Mucosa of gallbladder (tissue), 1 donor: ENCODE measurements at places on chromosomes 2 and 18. TPM values are rescaled to one million over a fixed set of nuclear protein-coding genes. Genes with fewer than 3 reads are reported as not detected.

Gene GPR75
- 2.2 TPM for total RNA-seq

Gene HOXD10
- not detected for total RNA-seq

Gene GTF3C2
- total RNA-seq: 49.5 TPM

DNA sequence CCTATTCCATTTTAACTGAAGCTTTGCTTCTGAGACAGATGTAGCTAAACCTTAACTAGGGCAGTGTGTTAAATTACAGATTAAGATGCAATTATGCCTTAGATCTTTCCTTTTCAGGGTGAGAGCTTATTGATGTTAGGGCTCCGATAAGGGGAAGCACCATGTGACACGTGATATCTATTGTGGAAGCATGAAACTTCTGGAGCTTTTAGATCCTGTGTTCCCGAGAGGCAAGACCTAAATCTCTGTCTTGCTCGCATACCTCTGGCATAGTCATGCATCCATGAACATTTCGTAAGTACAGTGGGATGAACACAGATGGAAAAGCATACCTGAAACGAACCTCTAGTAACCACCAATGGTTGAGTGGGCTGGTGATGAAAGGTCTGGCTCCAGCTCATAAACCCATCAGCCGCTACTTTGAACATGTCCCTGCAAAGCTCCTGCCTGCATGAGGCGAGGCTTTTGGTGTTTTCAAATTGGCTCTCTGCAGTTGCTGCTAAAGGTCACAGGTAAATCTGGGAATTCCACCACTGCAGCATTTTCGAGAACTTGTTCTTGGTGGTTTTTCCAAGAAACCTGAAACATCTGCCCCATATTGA is 3.7 kb upstream of the NRP2 start:
- no peak for DNase-seq

- no peak for DNase-seq
Observed at GRCh38 chr18:22800551-22800951, 132.6 kb upstream of the RBBP8 start.

DNA sequence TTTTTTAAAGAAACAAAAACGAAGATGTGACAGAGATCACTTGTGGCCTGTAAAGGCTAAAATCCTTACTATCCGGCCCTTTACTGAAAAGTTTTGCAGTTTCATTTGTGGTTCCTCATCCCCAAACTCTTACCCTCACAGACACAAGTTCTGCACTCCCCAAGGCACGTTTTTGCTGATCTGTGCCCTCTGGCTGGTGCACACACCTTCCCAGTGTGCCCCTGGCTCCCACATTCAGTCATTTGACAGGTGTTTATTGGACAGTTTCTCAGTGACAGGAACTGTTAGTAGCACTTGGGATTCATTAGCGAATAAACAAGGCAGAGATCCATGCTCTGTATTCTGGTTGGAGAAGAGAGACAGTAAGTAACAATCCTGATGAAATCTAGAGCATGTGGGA is 22.8 kb downstream of the ZAP70 start:
- no peak for DNase-seq

Gene AKAIN1
- not detected for total RNA-seq

- DNase-seq: no peak
Observed at GRCh38 chr2:151206446-151206968, 55.2 kb downstream of the RBM43 start.

Gene CERS6
- total RNA-seq: 22.4 TPM

GRCh38 chr18:8657050-8657820 is 48.0 kb downstream of the RAB12 start:
- DNase-seq: no peak

DNA sequence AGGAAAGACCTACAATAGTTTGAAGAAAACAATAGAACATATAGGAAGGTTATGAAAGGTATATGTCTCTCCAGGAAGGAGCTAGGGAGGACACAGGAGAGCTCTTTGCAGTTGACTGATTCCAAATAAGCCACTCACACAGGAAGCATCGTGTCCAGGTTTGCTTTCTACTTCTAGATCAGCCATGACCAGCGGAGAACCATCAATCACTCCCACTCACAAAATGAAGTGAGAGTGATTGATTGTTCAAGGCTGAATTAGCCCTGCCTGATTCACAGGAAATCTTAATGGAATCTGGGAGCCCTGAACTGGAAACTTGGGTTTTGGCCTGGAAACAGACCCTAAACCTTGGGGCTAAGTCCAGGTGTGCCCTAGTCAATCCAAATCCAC is 1292.2 kb upstream of the ZEB2 start:
- DNase-seq: no peak
